ENCODE measurements at places on chromosomes 3 and 15. TPM values are rescaled to one million over a fixed set of nuclear protein-coding genes. Genes with fewer than 3 reads are reported as not detected.

DNA sequence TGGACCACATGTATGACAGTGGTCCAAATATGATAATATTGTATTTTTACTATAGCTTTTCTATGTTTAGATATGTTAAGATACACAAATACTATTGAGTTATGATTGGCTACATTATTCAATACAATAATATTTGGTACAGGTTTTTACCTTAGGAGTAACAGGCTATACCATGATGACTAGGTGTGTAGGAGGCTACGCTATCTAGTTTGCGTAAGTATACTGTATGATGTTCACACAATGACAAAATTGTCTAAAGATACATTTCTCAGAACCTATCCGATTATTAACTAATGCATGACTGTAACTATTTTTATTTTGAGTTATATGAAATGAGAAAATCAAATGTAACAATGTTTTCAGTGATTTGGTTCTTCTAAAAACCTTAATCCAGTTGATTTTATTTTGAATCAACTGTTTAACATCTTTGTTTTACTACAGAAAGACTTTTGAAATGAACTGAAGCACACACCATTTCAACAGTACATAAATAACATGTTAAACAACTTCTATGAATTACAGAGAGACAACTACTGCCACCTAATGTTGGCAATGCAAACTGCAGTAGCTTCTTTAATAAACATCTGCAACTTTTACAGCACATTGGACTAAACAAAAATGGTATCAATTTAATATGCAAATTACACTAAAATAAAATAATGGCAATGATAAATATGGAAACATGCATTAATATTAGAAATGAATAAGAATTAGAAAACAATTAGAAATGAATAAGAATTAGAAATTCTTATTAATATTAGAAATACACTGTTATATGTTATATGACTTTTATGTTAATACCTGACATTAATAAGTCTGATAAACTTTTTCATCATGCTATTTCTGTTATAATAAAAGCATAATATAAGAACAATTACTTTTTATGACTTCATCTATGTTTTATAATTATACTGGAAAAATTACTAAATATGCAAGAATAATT lies 255.7 kb downstream of the MBNL1 start:
- DNase-seq: peak; percentile 79

LXN gene
- 93.8 TPM for total RNA-seq

MORC1 gene
- total RNA-seq: not detected

DNA sequence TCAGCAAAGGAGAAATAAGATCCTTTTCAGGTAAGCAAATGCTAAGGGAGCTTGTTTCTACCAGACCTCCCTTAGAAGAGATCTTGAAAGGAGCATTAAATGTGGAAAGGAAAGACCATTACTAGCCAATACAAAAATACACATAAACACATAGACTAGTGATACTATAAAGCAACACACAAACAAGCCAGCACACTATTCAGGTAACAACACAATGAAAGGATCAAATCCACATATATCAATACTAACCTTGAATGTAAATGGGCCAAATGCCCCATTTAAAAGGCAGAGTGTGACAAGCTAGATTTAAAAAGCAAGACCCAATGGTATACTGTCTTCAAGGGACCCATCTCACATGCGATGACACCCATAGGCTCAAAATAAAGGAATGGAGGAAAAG lies 317.6 kb downstream of the TBL1XR1 start:
- no peak for DNase-seq

PLA2G4E gene
- not detected for total RNA-seq

- no peak for DNase-seq
Measured at GRCh38 chr15:67407786-67408185, 113.1 kb upstream of the C15orf61 start.

GRCh38 chr15:39820050-39820602 lies 37.5 kb upstream of the FSIP1 start:
- DNase-seq: no peak

DNA sequence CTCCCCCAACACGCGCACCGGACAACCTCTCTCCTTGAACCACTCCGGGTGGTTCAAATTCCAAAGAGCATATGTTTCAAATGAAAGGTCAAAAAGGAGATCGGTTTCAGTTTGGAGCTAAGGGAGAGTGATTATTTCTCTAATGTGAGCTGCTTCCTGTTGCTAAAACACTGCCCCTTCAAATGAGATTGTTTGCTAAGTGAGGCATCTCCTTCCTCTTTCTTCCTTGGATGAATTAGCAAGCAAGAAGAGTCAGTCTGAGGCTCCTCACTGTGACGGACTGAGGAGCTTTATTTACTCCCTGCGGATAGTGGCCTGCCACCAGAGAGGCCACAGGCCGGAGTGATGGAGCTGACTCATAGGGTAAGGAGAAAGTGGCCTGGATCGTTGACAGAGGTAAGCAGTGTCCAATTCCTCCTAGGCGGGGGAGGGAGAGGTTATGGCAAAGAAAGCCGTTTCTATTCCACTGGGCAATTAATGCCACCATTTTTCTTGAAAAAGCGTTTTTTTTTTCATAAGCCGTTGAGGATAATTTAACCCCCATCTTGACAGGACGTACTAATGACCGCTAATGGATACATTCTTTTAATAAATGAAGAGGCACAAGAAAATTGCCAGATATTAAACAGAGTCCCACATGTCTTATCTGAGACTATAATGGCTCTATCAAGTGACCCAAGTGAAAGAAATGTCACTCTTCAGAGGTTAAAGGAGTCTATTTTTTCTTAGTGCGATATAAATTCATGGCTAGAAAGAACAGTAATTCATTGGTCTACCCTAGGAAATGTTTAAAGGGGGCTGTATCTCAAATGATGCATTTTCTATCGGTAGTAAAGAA lies 167.0 kb upstream of the ANKRD28 start:
- DNase-seq: peak; percentile 60

DNA sequence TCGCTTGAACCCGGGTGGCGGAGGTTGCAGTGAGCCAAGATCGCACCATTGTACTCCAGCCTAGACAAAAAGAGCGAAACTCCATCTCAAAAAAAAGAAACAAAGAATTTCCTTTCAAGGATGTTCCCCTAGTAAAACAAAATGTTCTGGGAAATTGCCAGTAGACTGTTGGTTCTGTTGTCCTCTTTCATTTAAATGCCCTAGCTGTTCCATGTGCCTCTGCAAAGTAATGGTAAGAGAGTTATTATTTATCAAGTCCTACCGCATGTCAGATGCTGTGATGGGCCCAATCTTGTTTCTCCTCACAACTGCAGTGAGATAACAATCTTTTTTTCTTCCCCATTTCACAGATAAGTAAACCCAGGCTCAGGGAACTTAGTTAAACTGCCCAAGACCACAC lies 254.3 kb upstream of the TPM1 start:
- DNase-seq: no peak

SMCO1 gene
- total RNA-seq: not detected
